Fibroblast of skin of right biceps (primary cell): ENCODE measurements at places on chromosomes 3 and 15.

- no peak for DNase-seq
Measured at GRCh38 chr15:72197041-72197459, 537 bp downstream of the GRAMD2A start.

GRCh38 chr15:73972984-73973682, 19.0 kb downstream of the STOML1 start:
- peak; percentile 82 for DNase-seq

DNA sequence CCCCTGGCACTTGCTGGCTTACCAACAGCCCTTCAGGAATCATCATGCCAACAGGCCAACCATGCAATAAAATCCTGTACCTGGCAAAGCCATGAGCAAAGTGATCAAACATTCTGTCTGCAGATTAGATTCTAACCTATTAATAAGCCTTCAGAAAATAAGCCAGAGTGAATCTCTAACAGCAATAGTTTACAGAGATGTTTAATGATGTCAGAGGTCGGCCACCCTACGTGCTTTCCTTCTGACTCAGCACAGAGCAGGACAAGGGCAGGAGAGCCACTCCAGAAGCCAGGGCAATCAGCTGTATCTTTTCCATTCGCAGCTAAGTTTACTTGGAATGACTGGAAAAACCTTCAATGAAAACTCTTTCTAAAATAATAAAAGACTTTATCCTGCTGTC, 13.1 kb downstream of the COL8A1 start:
- DNase-seq, result peak; percentile 45

- no peak for DNase-seq
Measured at GRCh38 chr15:86328658-86329057, 249.0 kb downstream of the AGBL1 start.

DNA sequence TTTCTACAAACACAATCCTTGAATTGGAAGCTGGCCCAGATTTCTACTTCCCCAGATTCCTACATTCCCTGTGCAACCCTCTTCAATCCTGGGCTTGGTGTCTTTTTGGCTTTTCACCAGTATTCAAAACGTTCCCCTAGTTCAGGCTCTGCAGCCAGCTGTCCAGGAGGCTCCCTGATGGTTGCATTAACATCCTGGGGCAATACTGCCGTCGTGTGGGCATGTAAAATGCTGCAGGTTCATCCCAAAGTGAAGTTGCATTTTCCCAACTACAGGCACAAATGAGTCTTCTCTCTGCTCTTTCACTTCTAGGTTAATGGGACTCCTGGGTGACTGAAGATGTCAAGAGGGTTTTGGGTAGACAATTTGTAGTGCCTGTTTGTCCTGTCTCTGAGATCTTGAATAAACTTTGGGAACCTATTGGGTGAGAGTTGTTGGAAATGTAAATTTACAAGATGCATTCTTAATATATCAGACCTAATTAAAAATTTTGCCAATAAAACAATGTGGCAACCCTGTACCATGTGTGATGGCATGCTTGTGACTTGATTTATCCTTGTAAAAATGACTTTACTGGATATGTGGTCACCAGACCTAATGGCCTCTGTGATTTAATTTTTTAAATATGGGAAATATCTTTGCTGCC, 28.6 kb downstream of the SOX14 start:
- DNase-seq, result peak; percentile 14

DNA sequence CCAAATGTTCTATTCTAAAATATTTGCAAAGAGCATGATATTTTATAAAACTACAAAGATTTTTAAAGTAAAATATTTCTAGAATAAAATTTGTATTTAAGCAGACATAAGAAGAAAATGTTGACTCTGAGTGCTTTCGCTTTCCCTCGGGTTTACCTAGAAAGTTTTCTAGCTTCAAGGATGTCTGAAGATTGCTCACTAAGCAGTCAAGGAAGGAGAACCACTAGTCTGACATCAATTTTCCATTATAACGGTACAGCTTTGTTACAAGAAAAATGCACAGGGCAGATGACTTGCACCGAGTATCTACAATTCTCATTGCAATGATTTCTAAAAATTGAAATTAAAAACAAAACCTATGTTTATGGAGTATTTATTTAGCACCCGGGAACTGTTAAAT, 14.2 kb downstream of the GPR15 start:
- no peak for DNase-seq

DNA sequence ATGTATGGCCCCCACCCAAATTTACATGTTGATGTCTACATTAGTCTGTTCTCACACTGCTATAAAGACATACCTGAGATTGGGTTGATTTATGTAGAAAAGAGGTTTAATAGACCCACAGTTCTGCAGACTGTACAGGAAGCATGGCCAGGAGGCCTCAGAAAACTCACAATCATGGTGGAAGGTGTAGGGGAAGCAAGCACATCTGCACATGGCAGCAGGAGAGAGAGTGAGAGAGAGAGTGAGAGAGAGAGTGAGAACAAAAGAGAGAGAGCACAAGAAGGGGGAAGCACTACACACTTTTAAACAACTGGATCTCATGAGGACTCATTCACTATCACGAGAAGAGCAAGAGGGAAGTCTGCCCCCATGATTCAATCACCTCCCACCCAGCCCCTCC, 130.5 kb downstream of the XXYLT1 start:
- no peak for DNase-seq

DNA sequence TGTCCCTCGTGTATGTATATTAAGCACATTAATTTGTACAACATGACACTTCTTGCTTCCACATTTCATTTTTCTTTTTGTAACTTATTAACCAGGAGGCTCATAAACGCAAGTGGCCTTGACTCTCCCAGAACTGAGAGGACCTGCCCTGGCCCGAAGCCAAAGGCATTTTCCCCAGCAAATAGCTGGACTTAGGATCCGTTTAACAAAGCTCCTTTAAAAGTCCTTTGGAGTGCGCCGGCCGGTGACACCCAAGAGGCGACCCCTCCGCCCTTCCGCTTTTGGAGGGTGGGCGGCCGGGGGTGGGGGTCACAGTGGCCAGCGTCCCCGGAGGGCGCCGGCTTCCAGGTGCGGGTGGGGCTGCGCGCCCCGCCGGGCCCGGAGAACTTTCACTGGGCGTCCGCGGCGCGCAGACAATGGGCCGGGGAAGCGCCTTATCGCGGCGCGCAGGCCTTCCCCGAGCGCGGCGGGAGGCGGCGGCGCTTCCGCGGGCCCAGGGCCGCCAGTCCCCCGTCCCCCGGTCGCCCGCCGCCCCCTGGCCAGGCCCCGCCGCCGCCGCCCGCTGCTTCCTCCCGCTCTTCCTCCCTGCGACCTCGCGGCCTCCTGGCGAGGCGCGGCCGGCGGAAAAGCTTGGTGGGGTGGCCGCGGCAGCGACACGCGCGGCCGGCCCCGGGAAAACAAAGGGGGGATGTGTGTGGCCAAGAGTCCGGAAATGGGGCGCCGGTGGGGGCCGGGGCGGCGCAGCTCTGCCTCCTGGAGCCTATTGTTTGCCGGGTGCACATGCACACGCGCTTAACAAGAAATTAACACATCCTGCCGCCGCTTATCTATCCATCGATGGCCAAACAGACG, 613.4 kb downstream of the MCTP2 start:
- DNase-seq, result peak; percentile 34

DNA sequence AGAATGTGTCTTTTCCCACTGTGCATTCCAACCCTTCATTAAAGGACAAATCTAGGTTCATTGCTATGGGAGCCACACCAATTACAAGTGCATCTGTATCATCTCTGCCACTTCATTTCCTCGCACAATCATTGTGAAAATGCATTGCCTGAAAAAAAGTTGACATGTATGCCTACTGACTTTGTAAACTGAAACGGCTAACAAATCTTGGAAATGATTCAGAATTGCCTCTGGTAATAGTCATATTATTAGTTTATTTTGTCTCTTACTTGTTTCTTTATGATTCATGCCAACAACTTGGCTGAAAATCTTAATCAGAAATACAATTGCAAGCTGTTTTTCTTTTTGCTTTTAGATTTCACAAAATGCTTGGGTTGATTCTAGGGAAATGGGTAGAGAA, 497.1 kb downstream of the ZIC1 start:
- no peak for DNase-seq

DNA sequence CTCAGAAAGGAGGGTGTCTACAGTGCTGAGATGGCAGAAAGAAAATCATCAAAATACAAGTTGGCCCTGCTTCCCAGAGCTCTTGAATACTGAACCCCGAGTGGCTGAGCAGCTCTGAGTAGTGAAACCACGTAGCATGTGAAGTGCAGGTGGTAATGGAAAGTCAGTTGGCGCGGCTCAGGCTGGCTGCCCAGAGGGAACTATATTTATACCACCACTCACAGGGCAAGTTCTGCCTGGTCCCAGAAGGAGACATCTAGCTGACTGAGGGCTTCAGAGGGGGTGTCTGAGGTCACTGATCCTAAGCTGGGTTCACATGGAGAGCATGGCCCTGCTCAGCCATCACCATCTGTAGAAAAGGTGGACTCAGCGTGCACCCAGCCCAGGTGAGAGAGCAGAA, 129.6 kb upstream of the AGBL1 start:
- no peak for DNase-seq

DNA sequence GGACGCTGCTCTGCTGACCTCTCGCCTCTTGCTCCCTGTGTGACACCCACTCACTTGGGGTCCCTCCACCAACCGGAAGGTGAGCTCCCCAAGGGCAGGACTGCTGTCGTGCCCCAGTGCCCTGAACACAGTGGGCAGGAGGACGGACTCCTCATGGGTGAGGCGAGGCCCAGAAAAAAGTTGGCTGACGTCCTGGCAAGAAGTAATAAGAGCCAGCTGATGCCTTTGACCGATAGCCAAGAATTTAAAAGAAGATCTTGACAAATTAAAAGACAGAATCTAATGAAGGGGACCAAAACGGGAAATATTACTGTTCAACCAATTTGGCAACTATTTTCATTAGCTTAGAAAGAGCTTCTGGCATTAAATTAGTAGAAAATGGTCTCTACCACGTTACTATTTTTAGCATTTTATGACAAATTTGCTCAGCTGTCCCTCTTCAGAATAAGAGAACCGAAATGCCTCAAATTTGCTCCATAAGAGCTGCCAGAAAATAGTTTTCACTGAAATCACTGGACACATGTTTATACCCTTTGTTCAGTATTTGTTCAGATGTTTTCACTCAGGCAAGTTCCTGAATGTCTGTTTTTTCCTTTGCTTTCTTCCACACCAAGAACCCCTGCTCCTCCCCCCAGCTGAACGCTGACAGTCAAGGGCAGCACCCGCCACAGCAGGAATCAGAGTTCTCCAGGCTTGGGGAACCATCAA, 60.5 kb downstream of the XXYLT1 start:
- peak; percentile 94 for DNase-seq

DNA sequence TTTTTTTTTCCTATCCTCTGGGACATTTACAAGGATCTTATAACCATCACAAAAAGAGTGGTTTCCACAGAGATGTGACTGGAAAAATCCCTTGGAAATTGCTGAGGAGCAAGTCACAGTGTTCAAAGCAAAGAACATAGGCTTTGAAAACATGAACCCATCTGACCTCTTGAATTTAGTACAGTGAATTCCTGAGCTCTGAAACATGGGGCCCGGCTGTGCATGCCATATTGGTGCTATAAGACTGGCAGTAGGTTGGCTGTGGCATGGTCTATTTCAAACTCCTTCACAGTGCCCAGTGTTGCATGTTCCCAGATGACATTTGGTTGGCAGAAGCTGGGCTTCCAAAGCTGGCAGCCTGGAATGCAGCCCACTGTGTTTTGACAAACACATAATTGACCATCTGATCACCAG, 202.2 kb downstream of the TIGIT start:
- peak; percentile 66 for DNase-seq

DNA sequence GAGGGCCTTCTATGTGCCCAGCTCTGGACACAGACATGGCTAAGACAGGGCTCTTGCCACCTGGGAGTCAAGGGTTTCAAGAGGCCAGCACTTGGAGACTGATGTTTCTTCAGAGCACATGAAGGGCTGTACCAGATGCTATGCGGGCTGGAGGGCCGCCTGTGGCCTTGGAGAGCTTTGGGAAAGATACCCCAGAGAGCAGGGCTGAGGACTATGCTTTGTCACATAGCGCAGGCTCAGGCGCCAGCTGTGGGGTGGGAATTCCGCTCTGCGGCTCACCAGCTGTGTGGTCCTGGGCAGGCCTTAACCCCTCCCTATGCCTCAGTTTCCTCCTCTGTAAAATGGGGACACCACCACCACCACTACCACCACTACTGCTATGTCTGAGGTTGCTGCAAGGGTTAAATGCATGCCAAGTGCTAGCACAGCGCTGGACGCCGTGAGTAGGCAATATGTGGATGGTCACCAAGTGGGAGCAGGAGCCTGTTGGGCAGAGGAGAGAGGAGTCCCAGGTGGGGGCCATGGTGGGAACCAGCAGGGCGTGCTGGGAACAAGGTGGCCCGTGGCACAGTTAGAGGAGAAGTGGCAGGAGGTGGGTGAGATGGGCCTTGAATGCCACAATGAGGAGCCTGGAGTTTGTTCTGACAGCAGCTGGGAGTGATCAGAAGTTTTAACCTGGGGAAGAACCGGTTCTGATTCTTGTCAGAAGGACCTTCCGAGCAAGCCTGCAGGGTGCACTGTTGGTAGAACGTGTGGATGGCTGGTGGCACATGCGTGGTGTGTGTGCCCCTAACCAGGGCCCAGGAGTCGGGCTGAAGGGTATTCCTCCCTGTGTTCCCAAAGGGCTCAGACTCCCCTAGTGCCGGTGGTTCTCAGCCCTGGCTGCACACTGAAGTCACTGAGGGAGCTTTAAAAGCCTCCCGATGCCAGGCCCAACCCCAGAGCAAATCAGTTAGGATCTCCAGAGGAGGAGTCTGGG, 41.7 kb downstream of the FEM1B start:
- no peak for DNase-seq

DNA sequence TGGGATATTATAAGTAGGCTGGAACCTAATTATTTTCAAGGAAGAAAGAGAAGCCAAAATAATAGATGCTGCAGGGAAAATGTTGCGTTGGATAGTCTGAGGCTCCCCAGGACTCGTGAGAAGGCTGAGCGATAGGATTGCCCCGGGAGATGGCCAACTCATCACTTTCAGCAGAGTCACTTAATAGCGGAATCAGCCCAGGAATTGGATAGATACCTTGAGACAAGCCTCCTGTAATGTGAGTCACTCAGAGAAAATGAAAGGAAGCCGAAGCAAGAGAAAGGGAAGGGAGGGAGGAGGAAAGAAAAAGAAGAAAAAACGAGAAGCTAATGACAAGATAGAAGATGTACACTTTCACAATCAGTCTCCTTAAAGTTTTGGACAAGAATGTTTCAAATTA, 94.3 kb downstream of the SQOR start:
- peak; percentile 10 for DNase-seq

GRCh38 chr15:101052031-101052620, 133.0 kb downstream of the LRRK1 start:
- no peak for DNase-seq

- DNase-seq, result peak; percentile 49
Measured at GRCh38 chr3:157527131-157527881, 24.1 kb upstream of the VEPH1 start.

DNA sequence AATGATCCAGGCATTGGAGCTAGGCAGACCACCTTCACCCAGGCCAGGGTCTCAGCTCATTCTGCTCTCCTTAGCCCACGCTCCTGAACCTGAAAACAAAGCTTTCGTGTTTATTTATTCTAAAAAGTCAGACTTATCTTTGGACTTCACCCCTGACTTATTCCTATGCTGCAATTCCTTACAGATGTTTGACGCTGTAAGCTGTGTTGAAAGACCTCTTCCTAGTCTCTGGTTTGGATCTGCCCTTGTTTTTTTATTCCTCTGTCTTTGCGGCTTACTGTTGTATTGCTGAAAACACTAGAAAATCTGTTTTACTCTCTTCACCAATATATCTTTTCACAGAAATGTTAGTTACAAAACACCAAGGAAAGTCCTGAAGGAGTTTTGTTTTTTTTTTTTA, 40.5 kb upstream of the LDHAL6B start:
- no peak for DNase-seq

GRCh38 chr15:72609862-72610261, 44.6 kb upstream of the GOLGA6B start:
- DNase-seq, result no peak

GRCh38 chr15:50219820-50220219, 37.8 kb downstream of the SLC27A2 start:
- DNase-seq, result peak; percentile 11
